ENCODE measurements at places on chromosomes 5 and 9. TPM values are rescaled to one million over a fixed set of nuclear protein-coding genes. Genes with fewer than 3 reads are reported as not detected.

GRCh38 chr5:56077796-56078233, 83.1 kb upstream of the IL6ST start:
- no peak for DNase-seq

- DNase-seq = peak; percentile 40
These were observed 340.6 kb upstream of the DAB2 start for GRCh38 chr5:39765366-39765765.

Gene FABP6
- not detected for total RNA-seq

DNA sequence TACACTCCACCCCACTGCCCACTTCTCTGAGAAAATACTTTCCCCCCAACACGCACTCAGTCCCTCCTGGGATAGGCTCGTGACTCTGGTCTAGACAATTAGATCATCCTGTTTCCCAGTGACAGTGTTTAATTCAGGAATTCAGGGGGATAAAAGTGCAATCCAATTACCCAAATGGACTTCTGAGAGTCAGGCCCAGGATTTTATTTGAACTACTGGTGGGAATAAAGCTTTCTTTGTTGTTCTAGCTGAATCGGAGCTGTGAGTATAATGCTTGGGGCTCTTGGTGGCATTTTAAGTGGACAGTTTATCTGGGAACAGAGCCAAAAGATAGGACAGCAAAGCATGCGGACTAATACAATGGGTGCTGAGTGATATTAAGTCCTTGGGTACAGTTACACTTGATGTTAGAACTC, 683.3 kb downstream of the MAT2B start:
- DNase-seq = no peak

Gene CLIC3
- total RNA-seq = 16.1 TPM

Gene SLIT3
- 8.3 TPM for total RNA-seq

- DNase-seq = no peak
These were observed 977 bp downstream of the MGAT4B start for GRCh38 chr5:179805529-179806249.

Gene RAD1
- 40.0 TPM for total RNA-seq

DNA sequence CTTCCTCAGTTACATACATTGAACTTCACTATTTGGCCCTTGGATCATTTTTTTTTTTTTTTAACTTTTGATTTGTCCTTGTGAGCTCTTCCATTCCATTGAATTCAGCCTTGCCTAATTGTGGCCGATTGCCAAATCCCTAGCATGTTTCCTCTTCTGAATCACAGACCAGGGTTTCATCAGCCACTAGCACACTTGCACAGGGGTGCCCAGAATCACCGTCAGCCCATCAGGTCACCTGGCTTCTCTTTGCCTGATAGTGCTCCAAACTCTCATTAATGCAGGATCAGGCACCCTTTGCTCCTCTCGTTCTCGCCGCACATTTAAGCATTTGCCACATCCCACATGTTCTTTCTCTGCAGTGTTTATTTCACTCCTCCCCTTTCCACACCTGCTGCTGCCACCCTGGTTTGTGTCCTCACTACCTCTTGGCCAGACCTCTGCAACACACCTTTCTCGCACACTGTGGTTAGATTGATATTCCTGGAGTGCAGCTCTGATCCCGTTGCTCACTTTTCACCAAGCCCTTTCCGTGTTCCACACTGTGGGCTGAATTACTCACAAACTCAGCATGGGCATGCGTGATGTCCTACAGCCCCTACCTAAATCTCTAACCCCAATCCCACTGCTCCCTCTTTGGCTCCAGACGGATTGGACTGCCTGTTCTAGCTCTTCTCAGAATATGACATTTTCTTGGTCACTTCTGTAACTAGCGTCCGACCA, 9.8 kb downstream of the PIK3R1 start:
- DNase-seq = peak; percentile 84

GRCh38 chr5:139960723-139961383, 82.2 kb downstream of the NRG2 start:
- no peak for DNase-seq

DNA sequence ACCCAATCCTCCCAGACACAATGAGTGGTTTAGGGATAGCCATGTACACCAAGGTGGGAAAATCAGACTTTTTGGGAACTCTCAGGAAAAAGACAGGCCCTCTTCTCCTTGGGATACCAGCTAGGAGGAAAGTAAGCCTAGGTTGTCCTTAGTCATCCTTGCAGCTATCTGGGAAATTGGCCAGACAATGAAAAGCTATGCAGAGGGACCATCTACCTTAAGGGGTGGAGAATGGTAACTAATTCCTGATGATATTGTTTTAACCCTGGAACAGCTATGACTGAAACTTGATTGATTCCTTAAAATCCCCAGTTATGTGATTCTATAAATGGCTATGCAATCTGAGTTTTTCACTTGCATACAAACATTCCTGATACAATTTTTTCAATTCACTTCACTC, 88.9 kb upstream of the BNC2 start:
- DNase-seq = peak; percentile 6

DNA sequence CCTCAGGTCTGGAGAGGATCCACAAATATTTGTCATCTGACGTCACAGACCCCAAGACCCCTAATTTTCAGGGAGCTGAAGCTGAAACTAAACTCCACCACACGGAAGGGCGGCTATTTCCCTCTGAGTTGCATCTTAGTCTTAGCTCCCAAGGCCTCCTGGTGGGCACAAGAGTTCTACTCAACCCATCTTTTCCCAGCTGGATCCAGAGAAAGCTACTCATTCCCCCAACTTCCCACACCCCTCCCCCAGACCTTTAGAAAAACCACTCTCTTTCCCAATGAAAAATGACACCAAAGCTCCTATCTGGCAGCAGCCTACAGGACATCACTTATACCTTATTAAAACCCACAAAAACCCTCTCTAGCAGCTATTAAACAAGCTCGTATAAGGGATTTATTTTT, 67.1 kb upstream of the SLC1A1 start:
- no peak for DNase-seq

DNA sequence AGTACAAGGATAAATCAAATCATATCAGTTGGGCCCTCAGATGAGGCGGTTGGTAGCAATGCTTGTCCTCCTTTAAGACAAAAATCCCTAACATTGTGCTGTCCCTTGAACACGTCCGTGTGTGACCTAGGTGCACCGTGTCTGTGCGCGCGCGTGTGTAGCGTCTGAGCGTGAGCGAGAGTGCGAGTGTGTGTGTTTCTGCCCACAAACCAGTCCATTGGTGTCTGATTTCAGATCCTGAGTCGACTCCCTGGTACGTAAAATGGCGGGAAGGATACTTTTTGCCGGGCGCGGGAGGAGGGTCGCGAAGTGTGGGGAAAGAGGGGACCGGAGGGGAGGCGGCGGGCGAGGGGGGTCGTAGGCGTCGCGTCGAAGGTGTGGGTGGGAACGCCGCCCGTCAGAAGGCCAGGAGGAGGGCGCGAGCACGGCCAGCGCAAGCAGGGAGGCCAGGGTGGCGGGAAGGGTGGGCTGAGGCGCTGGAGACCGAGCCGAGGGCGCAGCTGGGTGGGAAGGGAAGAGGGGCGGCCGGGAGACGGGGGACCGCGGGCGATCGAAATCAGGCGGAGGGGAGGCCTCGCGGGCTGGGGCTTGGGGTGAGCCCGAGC, 8.9 kb downstream of the OTP start:
- DNase-seq = no peak

Gene PAX5
- total RNA-seq = not detected

DNA sequence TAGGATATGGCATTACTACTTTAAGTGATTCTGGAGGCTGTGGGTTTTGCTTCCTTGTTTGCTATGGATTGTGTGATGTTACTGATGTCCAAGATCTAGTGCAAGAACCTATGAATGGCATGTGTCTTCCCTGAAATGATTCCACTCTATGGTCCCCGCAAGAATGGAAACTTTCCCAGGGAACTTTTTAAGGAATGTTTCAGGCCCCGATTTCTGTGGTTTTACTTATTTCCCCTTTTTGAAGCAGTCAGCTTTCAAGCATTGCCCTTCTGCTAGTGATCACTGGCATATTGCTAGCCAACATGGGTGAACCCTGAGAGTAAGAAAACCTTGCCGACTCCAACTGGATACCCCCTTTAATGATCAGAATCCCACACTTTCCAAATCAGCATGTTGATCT, 26.6 kb upstream of the CD180 start:
- no peak for DNase-seq

DNA sequence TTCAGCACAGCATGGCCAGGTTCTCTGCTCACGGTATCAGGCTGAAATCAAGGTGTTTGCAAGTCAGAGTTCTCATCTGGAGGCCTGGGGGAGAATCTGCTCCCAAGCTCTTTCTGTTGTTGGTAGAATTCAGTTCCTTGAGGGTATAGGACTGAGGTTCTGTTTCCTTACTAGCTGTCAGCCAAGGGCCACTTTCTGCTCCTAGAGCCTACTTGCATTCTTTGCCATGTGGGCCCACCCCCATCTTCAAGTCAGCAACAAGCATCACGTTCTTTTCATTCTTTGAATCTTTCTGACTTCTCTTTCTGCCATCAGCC, 7.4 kb upstream of the CDC42SE2 start:
- DNase-seq = no peak

Gene CCNJL
- total RNA-seq = not detected

GRCh38 chr5:59300930-59301329, 592.6 kb downstream of the PDE4D start:
- DNase-seq = no peak

Gene SPATA31D4
- total RNA-seq = not detected

GRCh38 chr9:70257991-70258691, 637 bp upstream of the SMC5 start:
- DNase-seq = peak; percentile 18

DNA sequence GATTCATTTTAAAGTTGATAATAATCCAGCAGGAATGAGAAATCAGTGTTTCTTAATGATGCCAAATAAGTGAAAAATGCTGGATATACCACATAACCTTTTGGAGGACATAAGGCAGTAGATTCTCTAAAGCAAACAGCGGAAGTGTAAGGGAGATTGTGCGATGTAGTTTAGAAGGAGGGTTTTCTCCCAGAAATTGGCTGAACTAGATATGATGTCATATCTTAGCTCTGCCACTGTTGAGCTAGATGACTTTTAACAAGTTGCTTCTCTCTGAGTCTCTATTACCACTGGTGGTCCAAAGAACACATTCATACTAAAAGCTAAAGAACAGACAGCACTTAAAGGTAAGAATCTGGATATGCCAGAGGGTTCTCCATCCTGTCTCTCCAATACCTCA, 107.0 kb downstream of the NR6A1 start:
- no peak for DNase-seq

DNA sequence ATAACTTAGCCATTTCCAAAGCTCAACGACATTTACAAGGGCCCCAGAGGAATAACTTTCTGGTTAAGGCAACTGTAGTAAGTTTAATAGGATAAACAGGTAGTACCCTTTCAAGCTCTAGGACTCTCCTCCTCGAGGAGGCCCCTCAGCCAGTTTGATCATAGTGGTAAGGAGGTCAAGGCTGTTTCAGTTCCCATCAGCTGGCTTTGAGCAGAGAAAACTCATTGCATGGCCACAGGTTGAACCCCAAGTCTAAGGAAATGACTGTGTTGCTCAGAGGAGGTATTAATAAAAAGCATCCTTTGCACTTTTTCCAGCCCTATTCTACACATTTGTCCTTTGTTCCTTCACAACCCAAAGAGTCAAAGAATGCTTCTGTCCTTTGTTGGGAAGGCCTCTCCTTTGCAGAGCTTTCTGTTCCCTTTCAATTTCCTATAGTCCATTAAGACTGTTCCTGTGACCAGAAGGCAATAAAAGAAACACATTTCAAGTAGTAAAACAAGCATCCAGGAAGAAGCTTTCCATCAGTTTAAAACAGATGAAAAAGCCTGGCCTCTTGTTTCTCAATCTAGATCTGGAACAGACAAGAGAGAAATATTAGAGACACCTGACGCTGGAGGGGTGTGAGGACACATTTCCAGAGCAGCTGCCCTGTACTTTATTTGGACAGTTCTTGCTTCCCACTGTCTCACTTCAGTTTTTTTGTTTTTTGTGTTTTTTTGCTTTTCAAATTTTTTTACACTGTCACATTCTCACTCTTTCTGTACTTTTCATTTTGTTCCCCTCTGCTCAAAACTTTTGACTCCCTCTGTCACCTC, 54.1 kb downstream of the PRRC1 start:
- no peak for DNase-seq

DNA sequence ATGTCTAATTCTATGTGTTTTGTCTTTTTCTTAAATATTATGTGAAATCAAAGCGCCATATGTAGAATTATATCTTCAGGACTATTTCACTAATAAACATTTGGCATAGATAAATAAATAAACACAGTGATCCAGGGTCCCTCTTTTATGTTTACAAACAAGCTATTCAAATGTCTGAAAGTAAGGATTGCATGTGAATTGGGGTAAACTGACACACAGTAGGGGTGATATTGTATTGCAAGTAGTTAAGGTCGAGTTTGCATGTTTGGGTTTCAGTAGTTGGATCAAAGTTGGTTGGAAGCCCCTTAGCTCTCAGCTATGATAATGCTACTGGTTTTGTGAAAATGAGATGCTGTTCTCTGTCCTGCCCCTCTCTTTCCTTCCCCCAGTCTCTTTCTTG, 11.4 kb downstream of the ISL1 start:
- no peak for DNase-seq

Gene LAMC3
- total RNA-seq = not detected

- DNase-seq = no peak
These were observed 96.7 kb upstream of the CHD1 start for GRCh38 chr5:99025298-99026045.

DNA sequence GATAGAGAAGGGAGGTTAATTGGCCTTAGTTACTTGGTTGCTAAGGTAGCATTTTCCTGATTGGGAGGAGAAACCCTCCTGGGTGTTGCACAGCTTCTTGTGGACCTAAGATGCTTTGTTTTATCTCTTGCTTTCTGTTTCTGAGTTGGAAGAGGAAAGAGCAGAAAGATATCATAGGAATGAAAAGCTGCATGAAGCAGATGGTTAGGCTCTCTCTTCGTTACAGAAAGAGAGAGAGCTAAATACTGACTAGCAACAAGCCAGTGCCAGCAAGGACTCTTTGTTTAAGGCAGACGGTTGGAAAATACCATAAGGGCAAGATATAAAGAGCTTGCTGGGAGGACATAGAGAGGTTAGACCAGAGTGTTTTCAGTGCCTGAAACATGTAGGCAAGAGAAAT, 103.1 kb downstream of the ATG10 start:
- DNase-seq = no peak

- DNase-seq = no peak
These were observed 3.5 kb downstream of the FOXB2 start for GRCh38 chr9:77022783-77023440.

DNA sequence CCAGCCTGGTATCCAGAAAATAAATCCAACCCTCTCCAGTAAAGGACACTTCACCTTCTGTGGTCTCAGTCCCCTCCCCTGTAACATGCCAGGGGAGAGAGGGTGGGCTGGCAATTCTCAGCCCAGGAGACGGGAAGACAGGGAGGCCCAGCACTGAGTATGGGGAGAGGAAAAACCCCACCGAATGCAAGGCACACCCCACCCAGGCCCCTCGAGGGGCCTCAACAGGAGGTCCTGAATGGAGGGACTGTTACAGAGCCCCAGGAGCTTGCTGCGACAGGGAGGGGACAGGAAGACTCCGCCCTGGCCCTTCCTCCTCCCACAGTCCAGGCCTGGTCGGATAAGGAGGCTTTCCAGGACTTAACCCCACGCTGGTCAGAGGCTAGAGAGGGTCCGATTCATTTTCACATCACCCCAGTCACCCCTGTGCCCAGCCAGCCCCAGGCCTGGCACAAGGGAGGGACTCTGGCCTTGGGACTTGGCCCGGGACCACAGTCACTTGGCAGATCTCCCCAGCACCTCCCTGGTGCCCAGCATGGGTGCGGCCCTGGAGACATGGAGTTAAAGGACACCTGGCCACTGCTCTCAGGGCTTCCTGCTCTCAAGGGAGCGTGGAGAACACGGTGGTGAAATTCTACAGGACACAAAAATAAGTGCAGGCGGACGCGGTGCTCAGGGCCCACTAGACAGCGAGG, 44.9 kb upstream of the STXBP1 start:
- DNase-seq = peak; percentile 41
